ENCODE measurements at places on chromosomes 12 and 14. TPM values are rescaled to one million over a fixed set of nuclear protein-coding genes. Genes with fewer than 3 reads are reported as not detected.

DNA sequence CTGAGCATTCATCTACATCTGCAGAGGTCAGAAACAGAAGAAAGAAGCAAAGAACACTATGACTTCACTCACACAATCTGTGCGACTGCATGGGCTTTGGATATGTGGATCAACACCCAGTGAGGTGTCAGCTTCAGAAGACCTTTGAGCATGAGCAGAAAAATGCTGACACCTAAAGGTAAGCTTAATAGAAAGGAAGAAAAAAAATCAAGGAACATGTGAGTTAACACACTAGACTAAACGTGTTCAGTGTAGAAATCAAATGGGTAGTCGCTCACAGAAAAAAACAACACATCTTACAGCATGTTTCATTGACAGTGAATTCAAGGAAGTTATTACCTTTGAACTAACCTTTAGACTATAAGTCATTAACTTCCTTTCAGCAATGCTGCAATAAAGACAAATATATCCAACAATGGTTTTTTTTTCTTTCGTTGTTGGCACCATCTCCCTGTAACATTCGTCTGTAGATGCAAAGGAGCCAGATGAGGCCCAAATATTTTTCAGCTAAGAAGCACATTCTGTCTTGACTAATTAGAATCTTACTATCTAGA, 30.9 kb downstream of the RTRAF start:
- DNase-seq = no peak
- H3K4me3 ChIP-seq = no peak overlapping the region
- no peaks in the 10 kb centered on the region for H3K27me3 ChIP-seq
- H3K27ac ChIP-seq = no peak overlapping the region
- H3K36me3 ChIP-seq = no peaks in the 10 kb centered on the region
- peaks cover 23% of the 10 kb centered on the region for H3K4me1 ChIP-seq

DNA sequence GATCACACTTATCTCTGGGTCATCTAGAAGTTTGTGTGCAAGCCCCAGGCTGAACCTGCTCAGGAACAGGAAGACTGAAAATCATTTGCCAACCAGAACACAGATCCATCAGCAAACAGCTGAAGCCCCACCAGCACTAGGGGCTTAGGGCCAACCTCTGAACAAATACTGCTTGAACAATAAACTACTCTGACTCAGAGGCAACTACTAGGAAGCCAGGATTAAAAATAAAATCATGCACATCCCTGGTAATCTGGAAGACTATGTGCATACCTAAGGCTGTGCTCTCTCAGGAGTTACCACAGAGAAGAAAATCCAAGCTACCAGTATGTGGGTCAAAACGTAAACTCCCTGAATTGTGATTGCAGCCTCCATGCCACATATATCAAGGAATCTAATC, 15.9 kb downstream of the GALNT8 start:
- H3K4me1 ChIP-seq = no peaks in the 10 kb centered on the region
- H3K27ac ChIP-seq = no peak overlapping the region
- H3K36me3 ChIP-seq = no peaks in the 10 kb centered on the region
- H3K27me3 ChIP-seq = no peaks in the 10 kb centered on the region
- no peak overlapping the region for H3K4me3 ChIP-seq
- no peak for DNase-seq

DNA sequence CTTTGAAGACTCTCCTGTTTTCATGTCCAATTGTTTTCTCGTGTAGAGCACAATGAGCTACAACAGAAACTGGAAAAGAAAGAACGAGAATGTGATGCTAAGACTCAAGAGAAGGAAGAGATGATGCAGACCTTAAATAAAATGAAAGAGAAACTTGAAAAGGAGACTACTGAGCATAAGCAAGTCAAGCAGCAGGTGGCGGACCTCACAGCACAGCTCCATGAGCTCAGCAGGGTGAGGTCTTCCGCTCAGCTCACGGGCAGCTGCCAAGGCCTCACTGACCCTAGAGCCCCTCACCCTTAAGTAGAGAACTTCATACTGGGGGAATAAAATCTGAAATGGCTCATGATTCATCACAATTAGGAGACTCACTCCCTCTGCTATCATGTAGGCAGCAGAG, 134.7 kb downstream of the GPR135 start:
- H3K4me3 ChIP-seq = no peak overlapping the region
- H3K36me3 ChIP-seq = peaks cover 18% of the 10 kb centered on the region
- no peak for DNase-seq
- no peaks in the 10 kb centered on the region for H3K27me3 ChIP-seq
- no peak overlapping the region for H3K27ac ChIP-seq

GRCh38 chr12:100219328-100220109, 18.9 kb downstream of the ACTR6 start:
- H3K27me3 ChIP-seq = no peaks in the 10 kb centered on the region
- H3K4me1 ChIP-seq = no peaks in the 10 kb centered on the region
- H3K36me3 ChIP-seq = peaks cover 38% of the 10 kb centered on the region
- no peak for DNase-seq

DNA sequence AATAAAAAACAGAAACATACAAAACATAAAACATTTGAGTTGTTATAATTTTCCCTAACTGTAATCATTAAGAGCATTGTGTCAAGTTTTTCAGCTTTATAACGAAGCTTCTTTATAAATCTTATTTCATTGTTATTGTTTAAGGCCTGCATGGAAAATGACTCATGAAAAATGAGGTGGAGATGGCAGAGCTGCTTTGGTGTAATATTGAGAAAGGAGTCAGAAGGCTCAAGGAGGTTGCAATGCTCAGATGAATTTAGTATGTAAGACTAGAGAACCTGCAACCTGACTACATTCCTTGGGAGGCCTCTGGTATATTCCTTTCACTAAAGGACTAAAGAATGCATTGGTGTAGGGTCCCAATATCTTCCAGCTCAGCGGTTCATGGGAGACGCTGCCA, 61.5 kb downstream of the TMEM30B start:
- no peak overlapping the region for H3K4me3 ChIP-seq
- H3K4me1 ChIP-seq = peaks cover 39% of the 10 kb centered on the region
- no peaks in the 10 kb centered on the region for H3K36me3 ChIP-seq
- H3K27me3 ChIP-seq = no peaks in the 10 kb centered on the region
- H3K27ac ChIP-seq = peak overlapping the region; percentile 29

DNA sequence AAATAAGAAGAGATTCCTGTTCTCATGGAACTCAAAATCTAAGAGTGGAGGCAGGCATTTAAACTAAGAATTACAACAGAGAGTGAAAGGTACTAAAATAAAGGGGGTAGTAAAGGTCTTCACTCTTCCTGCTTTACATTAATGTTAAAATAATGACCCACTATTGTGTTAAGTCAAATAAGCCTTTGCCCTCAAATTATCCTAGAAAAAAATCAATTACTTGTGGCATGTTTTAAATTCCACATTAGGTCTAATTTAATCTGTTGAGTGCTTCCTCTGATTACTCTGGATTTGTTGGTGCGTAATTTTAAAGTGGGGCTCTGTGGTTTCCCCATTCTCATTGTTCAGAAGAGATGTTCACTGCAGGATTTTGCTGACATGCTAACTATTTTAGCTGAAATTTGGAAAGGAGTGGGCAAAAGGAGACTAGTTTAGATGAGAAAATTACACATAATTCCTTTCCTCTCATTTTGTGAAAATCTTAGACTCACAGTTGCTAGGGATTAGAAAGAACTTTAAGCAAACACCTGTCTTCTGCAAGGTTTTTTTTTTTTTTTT, 35.5 kb downstream of the BTG1 start:
- 0 out of 2 replicates have a peak, but pooled peaks cover 6% of the 10 kb centered on the region for H3K4me1 ChIP-seq
- DNase-seq = no peak
- H3K27ac ChIP-seq = no peak overlapping the region
- H3K36me3 ChIP-seq = no peaks in the 10 kb centered on the region
- H3K4me3 ChIP-seq = no peak overlapping the region

DNA sequence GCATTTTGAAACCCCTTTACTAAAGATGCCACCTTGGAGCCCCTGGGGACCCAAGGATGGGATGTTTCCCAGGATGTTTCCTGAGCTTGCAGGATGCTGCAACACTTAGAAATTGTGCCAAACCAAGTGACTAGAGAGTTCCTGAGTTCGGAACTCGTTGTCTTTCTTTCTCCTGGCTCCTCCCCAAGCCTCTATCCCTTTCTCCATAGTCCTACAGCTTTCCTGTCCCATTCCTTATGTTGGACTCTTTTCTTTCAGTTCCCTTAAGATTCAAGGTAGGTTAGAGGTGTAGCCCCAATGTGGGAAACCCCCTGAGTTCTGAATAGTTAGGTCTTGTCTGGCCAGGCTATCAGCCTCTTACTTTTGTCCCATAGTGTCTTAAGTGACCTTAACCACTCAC, 1.4 kb upstream of the KIF5A start:
- H3K27ac ChIP-seq = no peak overlapping the region
- no peaks in the 10 kb centered on the region for H3K27me3 ChIP-seq
- H3K4me3 ChIP-seq = no peak overlapping the region
- peak; percentile 16 for DNase-seq
- no peaks in the 10 kb centered on the region for H3K36me3 ChIP-seq

Gene IFNG-AS1
- not detected for total RNA-seq

GRCh38 chr14:69079188-69079742, 73.7 kb downstream of the DCAF5 start:
- peaks cover 4% of the 10 kb centered on the region for H3K36me3 ChIP-seq
- peak overlapping the region; percentile 90 for H3K27ac ChIP-seq
- peak; percentile 89 for DNase-seq
- no peaks in the 10 kb centered on the region for H3K27me3 ChIP-seq

Gene OR11H6
- not detected for total RNA-seq

Gene PLEK2
- total RNA-seq = 12.4 TPM

Gene SERPINA10
- not detected for total RNA-seq

Gene RNF212B
- total RNA-seq = not detected

Gene KLRF2
- total RNA-seq = not detected

DNA sequence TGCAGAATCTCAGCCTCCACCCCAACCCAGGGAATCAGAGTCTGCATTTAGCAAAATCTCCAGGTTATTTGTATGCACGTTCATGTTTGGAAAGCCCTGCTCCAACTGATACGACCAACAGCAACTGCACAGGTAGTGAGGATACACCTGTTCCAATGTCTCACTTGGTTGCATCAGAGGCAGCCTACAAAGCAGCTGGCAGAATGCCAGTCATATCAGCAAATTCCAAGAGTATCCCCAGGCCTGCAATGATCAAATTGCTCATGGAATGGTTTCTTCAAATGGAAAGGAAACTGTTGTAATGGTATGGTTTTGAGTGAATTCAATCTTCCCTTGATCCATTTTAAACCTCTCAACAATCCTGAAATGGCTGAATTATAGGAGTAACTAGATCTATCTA, 75.4 kb downstream of the GRIP1 start:
- no peaks in the 10 kb centered on the region for H3K4me1 ChIP-seq
- H3K36me3 ChIP-seq = no peaks in the 10 kb centered on the region
- no peak overlapping the region for H3K4me3 ChIP-seq
- 0 out of 2 replicates have a peak, but pooled peaks cover 14% of the 10 kb centered on the region for H3K27me3 ChIP-seq
- H3K27ac ChIP-seq = no peak overlapping the region
- DNase-seq = no peak

GRCh38 chr14:92973798-92974372, 50.9 kb downstream of the CHGA start:
- peak overlapping the region; percentile 75 for H3K27ac ChIP-seq
- peak; percentile 76 for DNase-seq
- no peaks in the 10 kb centered on the region for H3K27me3 ChIP-seq
- no peaks in the 10 kb centered on the region for H3K36me3 ChIP-seq
- H3K4me3 ChIP-seq = 0 out of 2 replicates have a peak overlapping the region, but pooled peaks have one; percentile 12
- peaks cover 16% of the 10 kb centered on the region for H3K4me1 ChIP-seq

- H3K4me1 ChIP-seq = no peaks in the 10 kb centered on the region
- no peaks in the 10 kb centered on the region for H3K27me3 ChIP-seq
- H3K4me3 ChIP-seq = peak overlapping the region; percentile 29
- H3K36me3 ChIP-seq = no peaks in the 10 kb centered on the region
- no peak overlapping the region for H3K27ac ChIP-seq
These were observed 35.0 kb downstream of the PIK3C2G start for GRCh38 chr12:18296201-18296908.
